ENCODE measurements at places on chromosomes 2 and 18.

DNA sequence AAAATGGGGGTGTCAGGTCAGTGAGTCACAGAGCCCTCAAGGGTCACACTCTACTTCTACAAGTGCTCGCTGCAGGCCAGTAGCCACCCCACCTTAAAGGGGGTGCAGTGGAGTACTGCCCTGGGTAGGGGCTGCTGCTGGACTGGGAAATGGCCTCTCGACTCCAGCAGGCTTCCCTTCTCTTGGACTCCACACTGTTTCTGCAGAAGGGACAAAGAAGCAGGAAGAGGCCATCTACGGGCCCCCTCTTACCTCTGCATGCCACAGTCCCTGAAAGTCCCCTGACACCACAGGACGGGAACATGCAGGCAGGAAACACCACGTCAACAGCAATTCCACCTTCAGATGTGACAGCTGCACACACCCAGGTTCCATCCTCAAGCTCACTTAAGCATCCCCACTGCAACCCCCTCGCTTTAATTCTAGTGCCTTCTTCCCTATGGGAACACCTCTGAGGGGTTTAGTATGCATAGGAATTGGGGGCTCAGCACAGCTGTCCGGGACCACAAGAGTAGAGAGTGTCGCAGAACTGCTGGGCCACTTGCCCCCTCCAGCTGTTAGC, 22.3 kb downstream of the SNED1 start:
- DNase-seq, result no peak

DNA sequence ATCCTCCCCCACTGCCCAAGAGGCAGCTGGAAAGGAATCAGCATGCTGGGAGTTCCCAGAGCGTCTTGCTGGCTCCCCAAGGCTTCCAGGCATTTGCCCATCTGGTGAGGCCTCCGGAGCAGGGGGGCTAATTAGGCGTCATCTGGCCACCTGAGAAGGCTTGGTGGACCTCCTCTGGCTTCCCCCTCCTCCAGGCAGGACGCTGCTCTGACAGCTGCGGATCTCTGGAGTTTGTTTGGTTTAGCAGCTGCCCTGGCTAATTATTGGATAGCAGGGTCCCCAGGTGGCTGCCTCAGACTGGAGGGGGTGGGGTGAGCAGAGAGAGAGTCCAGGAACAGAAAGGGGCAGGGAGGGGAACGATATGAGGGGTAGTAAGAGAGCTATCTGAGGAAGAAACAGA, 425.2 kb upstream of the MEX3C start:
- no peak for DNase-seq

- no peak for DNase-seq
These were observed 51.1 kb downstream of the MYO1B start for GRCh38 chr2:191296083-191297006.

DNA sequence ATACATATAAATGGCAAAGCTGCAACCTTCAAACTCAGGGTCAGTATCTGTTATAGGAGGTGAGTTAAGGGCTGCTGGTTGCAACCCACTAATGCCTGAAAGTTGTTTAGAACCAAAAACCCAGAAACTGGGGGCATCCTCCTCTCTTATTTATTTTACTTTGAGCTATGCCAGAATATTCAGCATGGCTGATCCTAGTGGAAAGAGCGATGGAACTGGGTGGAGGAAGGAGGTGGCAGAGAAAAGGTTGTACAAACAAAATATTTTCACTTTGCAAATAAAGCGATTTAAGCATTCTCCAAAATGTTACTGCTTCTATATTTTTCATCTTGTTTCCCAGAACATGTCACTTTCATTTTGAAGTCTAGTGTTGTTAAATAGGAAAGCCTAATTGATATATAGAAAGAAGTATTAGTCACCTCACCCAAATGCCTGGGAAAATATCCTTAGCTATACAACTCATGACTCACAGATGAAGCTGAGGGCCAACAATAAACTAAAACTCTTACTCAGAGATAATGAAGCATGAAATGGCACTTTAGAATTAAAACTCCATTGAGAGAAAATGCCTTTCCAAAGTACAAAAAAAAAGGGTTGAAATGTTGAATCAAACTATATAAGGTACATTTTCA, 251.4 kb upstream of the UBE2E3 start:
- no peak for DNase-seq

DNA sequence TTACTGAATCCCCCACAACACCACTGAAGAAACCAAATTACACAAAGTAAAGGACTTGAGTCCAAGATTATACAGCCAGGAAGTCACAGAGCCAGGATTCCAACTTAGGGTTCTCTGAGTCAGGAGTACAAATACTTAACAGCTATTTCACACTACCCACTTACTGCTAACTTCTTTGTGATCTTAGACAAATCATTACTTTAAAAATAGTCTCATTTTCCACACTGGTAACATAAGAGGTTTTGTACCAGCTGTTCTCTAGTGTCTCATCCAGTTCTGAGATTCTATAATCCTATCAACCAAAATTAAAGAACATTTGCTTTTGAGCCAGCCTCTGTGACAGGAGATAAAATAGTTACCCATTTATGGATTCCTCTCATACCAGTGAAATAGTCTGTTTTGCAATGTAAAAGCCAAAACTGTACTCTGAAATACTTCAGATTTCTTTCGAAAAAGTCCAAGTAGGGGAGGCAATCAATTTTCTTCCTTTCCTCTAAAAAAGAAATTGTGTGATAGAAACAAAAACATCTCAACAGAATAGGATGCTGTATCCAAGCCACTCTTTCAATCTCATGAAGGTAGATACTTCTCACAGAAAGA, 157.6 kb downstream of the LRATD1 start:
- DNase-seq, result no peak

- DNase-seq, result no peak
These were observed 400.5 kb upstream of the MEIS1 start for GRCh38 chr2:66034467-66034866.

DNA sequence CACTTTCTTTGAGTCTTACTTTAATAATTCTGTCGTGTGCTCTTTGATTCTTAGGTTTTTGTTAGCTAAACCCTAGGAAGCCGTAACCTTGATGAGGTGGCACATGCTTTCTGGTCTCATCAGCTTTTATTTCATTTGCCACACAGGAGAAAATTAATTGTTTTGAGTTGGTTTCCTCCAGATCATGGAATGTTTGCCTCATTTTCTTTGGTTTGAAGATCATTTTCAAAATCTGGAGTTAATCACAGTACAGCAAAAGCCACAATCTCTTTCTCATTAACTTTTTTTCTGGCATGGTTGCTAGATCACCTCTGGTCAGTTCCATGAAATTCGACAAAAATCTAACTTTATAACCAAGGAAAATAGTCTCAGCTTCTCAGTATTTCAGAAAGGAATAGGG, 182.9 kb downstream of the MYO1B start:
- DNase-seq, result no peak

GRCh38 chr2:230203110-230203676, 16.6 kb downstream of the SP110 start:
- no peak for DNase-seq

- peak; percentile 8 for DNase-seq
These were observed 27.0 kb downstream of the DNMT3A start for GRCh38 chr2:25314514-25315315.

DNA sequence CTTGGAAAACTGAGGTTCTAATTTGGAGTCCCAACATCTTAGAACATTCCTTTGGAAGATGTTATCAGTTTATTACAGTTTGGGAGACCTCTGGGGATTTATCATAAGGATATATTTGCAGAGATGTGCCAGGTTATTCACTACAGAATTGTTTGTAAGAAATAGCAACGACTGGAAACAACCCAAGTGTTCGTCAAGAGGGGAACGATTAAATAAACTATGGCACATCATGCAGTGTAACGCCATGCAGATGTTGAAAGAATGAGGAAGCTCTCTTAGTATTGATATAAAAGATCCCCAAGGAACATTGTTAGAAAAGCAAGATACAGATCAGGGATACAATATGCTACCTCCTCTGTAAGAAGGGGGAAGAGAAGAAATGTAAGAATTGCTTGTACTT, 210.6 kb downstream of the TMEM247 start:
- DNase-seq, result no peak

- peak; percentile 60 for DNase-seq
These were observed at the start of gene TGOLN2 for GRCh38 chr2:85327822-85328617. TSS of gene TGOLN2 (minus strand) at chr2:85327989. CDS start at chr2:85327962, 27 bp downstream.

GRCh38 chr18:59139291-59139614, 431 bp upstream of the SEC11C start:
- DNase-seq, result peak; percentile 58

GRCh38 chr2:136411946-136412345, 294.0 kb upstream of the CXCR4 start:
- DNase-seq, result no peak

DNA sequence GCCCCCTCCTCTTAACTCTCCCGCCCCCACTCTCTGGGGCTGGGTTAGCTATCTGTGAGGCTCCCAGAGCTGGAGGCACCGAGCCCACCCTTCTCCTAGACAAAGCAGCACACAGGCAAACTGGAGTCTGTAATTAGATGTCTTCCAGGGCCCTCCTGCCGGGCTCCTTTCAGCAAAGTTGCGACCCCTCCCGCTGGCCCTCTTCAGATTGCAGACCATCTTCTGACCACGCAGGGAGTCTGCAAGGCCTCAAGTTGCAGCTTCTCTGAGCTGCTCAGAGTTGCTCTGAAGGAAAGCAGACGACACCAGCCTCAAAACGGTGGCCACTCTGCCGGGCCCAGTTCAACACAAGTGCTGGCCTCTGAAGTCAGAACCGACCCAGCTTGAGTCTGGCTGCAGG, 228.4 kb upstream of the COPS8 start:
- no peak for DNase-seq

GRCh38 chr2:221448057-221448843, 123.9 kb downstream of the EPHA4 start:
- no peak for DNase-seq

GRCh38 chr2:106532236-106532635, 45.1 kb downstream of the CD8B2 start:
- DNase-seq, result no peak

GRCh38 chr18:62164855-62165487, 21.9 kb downstream of the PIGN start:
- no peak for DNase-seq

- no peak for DNase-seq
These were observed 89.5 kb upstream of the STK39 start for GRCh38 chr2:168336786-168337388.

GRCh38 chr2:26670931-26671460, 21.5 kb upstream of the KCNK3 start:
- DNase-seq, result no peak

- DNase-seq, result no peak
These were observed 181.5 kb upstream of the ID2 start for GRCh38 chr2:8500124-8501054.

- DNase-seq, result no peak
These were observed 42.5 kb downstream of the SLC9A2 start for GRCh38 chr2:102661846-102662245.

DNA sequence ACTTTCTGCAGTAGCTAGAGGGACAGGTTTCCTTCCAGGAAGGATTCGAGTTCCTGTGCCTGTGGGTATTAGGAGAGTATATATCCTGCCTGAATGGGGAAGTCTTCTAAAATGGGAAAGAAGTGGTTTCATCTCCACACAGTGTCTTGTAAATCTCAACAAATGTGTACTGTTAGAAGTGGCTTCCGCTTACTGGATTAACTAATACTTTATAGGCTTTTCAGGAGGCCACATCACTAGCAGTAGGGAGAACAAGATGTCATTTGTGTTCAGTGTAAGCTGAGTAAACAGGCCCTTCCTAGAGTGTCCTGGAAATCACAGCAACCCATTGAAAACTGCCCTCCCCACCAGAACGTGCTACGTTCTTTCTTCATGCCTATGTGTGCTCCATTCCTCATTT, 12.5 kb upstream of the POLR1B start:
- DNase-seq, result no peak

GRCh38 chr2:141362311-141362710, 768.5 kb downstream of the LRP1B start:
- DNase-seq, result no peak

DNA sequence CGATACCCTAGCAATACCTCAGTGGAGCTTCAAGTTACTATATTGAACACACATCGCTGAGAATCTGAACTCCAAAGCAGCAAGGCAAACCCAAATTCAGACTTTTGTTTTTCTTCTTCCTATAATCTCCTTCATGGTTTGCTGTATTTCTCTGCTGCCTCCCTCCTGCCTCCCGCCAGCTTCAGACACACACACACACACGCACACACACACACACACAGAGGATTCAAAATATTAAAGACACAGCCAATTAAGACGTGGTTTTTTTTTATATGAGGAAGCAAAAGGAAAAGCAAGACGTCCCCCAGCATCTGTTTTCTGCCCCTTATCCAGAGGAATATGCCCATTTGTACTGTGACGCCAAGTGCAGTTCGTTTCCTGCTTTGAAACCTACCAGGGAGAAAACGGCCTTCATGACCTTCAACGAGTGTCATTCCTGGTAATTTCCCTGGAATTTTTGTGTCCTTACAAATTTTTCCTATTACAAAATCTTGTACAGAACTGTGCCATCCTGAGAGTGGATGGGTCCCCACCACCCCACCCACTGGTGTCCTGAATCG, 547.9 kb upstream of the ID2 start:
- no peak for DNase-seq

DNA sequence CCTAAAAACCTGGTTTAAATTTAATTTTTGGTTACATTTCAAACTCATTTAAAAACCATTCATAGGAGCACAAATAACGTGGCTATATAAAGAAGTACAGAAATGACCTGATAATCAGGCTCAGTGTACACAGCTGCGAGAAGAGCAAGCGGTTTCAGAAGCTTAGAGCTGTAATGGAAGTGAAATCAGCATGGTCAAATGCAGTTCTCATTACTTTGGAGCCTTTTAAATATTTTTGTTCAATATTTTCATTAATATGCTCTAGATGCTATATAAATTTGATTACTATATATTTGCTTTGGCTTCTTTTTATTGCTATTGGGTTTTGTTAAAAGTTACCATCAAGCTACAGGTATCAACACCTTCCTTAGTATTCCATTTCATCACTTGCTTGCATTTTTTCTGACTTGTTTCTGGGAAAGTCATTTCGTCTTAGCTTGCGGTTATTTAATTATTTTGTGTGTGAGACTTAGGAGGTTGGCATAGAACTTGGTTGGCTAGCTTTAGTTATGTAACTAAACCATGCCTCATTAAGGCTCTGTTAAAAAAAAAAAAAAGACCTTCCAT, 58.7 kb downstream of the AFTPH start:
- DNase-seq, result no peak

DNA sequence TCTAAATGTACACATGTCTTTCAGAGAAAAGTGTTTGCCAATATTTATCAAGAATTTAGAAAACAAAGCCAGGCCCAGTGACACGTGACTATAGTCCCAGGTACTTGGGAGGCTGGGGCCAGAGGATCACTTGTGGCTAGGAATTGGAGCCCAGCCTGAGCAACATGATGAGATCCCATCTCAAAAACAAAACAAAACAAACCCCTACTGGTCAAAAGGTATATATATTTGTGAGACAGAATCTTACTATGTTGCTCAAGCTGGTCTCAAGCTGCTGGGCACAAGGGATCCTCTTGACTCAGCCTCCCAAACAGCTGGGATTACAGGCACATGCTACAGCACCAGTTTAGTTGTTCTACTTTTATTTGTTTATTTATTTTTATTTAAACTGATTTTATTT, 79.2 kb downstream of the ZDBF2 start:
- DNase-seq, result no peak

GRCh38 chr2:166234112-166234846, 106.5 kb upstream of the SCN1A start:
- DNase-seq, result no peak

All from GOT3 (cell line).